Occipital lobe (tissue), 3 donors: ENCODE measurements at places on chromosomes 12 and 14. TPM values are rescaled to one million over a fixed set of nuclear protein-coding genes. Genes with fewer than 3 reads are reported as not detected.

The KNTC1 gene
- 20.9 TPM for total RNA-seq

The SLC38A4 gene
- 0.94 TPM for total RNA-seq

The FGF6 gene
- not detected for total RNA-seq

The MIA2 gene
- total RNA-seq, result 26.8 TPM

The SPPL3 gene
- total RNA-seq, result 64.7 TPM

The MGAT4C gene
- total RNA-seq, result 56.9 TPM

The ATP6V1D gene
- 152 TPM for total RNA-seq

The CARMIL3 gene
- 24.2 TPM for total RNA-seq

The NOS1 gene
- total RNA-seq, result 1.2 TPM

The WIF1 gene
- total RNA-seq, result 4.1 TPM

The HSPA2 gene
- 7.6 TPM for total RNA-seq

The ZCCHC8 gene
- total RNA-seq, result 31.7 TPM

DNA sequence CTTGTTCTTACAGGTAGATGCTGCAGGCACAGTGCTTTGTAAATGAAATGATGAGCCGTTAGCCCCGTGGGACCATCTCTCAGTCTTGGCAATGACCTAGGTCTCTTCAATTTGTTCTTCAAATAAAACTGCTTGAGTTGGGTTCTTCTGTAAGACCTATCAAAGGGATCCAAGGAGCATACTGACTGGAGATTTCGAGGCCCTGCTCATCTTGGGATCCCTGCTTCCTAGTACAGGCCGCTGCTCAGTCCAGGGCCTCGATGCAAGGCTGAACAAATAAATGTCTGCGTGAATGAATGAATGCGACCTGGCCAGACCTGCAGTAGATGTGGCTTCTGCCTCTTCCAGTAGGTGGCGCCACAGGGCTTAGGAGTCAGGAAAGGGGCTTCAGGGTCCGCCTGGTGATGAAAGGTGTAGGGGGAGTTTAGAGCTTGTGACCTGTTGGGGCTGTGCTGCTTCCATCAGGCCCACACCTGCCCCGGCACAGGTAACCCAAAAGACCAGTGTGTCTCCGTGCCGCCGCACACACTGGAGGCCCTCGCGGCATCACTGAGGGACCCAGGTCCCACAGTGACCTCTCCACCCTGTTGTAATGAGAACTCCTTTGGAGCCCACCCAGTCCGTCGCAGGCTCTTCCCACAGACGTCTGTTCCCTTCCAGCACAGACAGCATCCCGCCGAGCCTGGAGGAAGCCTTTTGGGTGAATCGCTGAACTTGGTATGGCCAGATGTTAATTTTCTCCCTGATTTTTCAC lies 4.4 kb downstream of the CACNA1C start:
- DNase-seq, result no peak

DNA sequence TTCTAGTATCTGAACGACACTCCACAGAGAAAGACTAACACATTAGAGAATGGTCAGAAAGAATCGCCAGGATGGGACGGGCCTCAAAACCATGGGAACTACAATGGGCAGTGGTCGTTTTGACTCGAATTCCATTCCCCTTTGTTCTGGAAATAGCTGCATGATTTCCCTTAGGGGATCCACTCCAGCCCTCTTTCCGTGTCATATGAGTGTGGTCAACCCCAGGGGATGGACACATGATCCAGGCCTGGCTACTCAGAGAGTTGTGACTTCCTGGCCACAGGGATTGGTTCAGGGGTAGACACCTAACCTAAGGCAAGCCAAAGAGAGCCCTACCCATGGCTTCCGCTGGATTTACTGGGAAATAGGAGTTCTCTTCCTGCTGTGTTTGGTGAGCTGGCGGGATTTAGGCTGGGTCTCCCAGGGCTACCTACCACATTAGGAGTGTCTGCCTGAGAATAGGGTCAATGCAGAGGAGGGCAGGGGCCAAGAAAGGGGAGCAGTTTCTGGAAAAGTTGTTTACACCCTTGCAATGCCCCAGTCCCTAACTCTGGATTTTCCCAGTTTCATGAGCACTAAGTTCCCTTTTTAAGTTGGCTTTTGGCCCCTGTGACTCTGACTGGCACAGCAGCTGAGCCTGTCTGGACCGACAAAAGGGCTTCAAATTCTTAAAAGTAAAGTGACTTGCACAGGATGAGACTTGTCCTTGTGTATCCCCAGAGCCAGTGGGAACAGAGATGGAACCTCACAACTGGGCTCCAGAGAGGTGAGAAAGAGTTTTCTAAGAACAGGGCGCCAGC lies 28.1 kb upstream of the GPATCH2L start:
- no peak for DNase-seq

- no peak for DNase-seq
These were observed 204.7 kb upstream of the PELI2 start for GRCh38 chr14:55913324-55914025.

GRCh38 chr14:98169170-98169587 lies 1102.8 kb downstream of the BCL11B start:
- DNase-seq, result no peak

DNA sequence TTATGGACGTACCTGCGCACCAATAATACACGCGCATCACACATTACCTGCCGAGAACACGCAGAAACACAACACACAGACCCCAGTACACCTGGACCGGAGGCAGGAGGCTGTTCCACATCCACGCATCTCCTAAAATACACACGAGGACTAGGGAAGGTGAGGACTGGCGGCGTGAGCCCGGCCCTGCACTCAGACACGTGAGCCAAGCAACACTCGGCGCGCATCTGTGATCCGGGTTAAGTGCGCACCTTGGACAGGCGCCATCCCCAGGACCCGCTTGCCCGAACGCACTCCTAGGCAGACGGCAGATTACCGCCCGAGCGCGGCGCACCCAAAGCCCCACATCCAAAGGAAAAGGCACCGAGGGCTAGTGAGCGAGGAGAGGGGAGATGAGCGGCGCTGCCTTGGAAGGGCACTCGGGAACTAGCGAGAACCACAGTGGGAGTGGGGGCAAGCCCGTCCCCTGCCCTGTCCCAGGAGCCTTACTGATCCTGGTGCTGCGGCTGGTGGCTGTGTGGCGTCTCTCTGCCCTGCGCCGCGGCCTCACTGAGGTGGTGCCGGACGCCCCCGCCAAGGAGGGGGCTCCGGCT lies 417 bp downstream of the GLS2 start:
- peak; percentile 39 for DNase-seq

- DNase-seq, result no peak
These were observed 229.7 kb upstream of the NPAS3 start for GRCh38 chr14:32709027-32709426.

- DNase-seq, result no peak
These were observed 622.3 kb downstream of the C12orf50 start for GRCh38 chr12:87406926-87407325.

DNA sequence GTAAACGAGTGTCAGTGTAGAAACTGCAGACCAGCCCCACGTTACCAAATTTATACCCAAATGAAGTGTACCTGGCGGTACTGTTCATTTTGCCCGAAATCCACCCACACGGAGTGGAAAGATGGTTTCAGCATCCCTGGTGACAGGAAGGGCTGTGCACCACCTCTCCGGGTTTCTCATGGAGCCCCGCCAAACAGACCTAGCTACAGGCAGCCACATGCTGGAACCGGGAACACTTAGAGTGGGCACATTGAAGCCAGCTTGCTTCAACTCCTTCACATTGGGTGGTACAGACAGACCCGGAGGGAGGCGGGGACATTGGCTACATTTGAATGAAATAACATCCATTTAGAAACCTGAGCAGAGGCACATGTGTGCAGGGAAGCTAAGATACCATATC lies 84.4 kb downstream of the PPP2R5C start:
- DNase-seq, result no peak

DNA sequence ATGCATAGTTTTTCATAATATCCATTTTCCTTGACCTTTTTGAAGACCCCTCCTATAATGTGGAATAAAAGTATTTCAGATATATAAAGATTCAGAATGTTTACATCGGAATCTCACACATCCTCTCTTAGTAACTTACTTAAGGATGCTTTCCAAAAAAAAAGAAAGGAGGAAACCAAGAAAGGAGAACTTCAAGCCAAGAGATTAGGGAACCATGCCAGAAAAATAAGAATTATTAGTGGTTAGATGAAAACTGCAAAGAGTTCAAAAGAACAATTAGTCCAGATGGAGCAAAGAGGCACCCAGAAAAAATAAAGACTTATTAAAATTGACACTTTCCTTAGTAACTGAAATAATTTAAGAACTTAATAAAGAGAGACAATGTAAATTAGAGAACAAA lies 179.2 kb downstream of the DUSP6 start:
- no peak for DNase-seq

DNA sequence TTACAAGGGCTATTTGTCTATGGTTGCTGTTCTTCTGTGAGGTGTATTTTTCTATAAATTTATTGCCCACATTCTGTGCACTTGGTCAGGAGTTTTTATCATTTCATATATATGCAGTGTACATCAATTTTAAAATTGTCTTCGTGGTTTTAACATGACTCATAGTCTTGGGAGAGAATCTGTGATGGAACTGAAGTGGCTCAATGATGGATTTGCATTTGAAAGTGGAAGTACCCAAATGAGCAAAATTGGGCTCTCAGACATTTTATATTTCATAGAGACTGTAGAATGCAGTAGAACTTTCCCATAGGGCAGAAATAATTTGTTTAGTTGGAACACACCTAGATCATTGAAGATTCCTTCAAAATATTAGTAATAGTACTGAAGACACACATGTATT lies 1.9 kb upstream of the SCFD1 start:
- DNase-seq, result no peak

GRCh38 chr14:68261092-68261842 lies 441.7 kb downstream of the RAD51B start:
- DNase-seq, result no peak

DNA sequence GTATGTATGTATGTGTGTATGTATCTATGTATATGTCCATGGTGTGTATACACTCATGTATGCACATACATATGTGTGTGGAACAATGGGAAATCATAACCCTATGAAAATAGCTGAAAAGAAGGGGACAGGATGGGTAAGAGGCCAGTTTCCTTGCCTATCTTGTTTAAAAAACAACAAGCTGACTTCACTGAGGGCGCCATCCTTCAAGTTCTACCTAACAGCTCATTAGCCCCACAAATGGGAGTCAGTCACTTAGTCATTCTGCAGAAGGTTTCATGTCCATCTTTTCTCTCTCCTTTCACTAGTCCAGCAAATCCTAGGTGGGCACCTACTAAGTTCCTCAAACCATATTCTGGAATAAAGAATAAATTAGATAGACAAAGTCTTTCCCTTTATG lies 14.7 kb downstream of the STON2 start:
- no peak for DNase-seq

DNA sequence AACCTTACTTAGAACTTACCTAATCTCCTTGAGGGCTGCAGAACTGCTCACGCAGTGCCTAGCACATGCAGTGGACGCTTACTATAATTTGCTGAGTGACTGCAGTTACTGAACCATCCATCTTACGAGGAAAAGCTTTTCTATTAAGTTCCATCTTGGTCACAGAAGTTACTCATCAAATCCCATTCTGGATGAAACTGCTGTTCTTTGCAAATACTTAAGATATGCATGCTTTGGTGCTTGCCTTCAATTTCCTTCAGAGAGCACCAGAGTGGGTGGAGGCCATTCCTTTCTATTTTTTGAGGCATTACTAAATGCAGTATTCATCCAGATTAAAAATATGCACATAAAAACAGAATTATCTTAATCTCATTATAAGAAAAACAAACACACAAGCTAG lies 17.7 kb upstream of the PELI2 start:
- DNase-seq, result no peak

DNA sequence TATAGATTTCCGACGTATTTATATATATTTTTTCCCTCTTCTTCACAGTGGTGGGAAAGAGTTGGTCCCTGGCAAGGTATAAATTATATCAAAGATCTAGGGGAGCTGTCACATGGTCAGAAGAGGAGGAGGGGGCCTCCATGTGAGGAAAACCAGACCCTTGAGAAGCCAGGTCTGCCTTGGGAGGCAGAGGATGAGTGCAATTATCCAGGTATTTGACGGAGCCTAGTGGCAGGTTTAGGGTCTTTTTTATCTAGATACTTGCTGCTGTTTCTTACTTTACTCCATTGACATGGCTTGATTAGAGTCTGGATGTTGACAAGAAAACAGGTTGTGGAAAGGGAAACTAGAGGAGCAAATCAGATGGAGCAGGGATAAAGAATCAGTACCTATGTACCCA lies 5.5 kb downstream of the COPZ1 start:
- no peak for DNase-seq

GRCh38 chr14:50607181-50607580 lies 47.2 kb downstream of the ATL1 start:
- no peak for DNase-seq

GRCh38 chr12:124391340-124392261 lies 96.7 kb downstream of the RFLNA start:
- DNase-seq, result no peak

GRCh38 chr12:19239616-19240234 lies 110.2 kb downstream of the PLEKHA5 start:
- DNase-seq, result no peak

DNA sequence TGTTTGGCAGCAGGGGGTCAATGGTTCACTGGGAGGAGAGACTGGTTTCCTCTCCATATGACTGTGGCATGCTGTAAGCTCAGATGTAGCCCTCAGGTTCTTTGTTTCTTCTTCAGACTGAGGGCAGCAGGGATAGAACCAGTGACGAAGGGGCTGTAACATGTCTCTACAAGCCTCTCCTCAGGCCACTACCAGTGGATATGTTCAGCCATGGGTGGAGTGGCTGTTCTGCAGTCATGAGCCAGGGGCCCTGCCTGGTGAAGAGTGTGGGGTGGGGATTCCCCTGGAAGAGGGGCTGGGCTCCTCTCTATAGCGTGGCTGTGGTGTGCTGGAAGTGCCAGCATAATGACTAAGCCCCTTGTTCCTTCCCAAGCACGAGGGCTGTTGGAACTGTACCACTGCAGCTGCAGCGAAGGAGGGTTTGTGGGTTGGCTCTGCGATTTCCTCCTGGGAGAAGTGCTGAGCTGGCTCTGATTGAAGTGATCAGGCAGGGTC lies 55.8 kb downstream of the CMAS start:
- DNase-seq, result no peak

DNA sequence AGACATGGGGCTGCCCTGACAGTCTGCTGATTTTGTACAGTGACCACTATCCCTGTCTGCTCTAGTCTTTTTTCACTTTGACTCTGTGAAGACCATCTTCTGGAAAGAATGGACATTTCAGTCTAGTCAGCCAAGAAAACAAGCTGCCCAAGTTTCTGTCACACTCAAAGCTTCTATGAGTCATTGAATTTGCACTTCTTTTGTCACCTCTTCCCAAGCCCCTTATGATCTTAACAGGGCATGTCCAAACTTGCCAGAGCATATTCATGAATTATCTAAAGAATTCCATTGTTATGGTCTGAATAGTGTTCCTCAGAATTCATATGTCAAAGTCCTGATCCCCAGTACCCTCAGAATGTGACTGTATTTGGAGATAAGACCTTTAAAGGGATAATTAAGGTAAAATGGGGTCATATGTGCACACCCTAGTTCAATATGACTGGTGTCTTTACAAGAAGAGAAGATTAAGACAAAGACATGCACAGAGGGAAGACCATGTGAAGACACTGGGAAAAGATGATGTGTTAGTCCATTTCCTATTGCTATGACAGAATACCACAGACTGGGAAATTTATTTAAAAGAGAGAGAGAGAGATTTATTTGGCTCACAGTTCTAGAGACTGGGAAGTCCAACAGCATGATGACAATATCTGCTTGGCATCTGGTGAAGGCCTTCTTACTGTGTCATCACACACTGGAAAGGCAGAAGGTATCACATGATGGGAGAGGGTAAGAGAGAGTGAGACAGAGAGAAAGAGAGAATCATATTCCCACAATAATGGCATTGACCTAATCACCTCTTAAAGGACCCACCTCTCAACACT lies 242.6 kb downstream of the BTG1 start:
- DNase-seq, result no peak
